ENCODE measurements at places on chromosomes 16 and 17.

DNA sequence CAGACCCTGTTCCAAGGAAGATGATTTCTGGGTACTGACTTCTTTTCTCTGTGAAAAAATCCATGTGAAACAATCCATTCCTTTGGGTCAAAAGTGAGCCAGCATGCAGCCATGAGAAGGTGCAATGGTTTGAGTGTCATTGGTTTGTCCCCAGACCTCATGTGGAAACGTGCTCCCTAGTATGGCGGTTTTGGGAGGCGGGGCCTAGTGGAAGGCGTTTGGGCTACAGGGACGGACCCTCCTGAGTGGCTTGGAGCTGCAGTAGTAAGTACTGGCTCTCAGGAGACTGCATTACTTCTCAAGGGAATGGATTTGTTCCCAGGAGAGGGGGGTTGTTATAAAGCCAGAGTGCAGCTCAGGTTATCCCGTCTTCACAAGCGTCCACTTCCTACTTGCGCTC is 19.4 kb downstream of the ELAC2 start:
- no peak for DNase-seq

DNA sequence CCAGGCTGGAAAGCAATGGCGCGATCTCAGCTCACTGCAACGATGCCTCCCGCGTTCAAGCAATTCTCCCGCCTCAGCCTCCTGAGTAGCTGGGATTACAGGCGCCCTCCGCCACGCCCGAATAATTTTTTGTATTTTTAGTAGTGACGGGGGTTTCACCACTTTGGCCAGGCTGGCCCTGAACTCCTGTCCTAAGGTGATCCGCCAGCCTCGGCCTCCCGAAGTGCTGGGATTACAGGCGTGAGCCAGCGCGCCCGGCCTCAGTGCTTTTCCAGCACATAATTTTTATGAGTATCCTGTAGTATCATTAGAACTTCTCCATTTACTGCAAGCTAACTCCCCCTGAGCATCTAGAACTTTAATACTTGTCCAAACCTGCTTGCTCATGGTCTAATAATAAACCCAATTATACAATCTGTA is 1.8 kb downstream of the UBE2G1 start:
- no peak for DNase-seq

DNA sequence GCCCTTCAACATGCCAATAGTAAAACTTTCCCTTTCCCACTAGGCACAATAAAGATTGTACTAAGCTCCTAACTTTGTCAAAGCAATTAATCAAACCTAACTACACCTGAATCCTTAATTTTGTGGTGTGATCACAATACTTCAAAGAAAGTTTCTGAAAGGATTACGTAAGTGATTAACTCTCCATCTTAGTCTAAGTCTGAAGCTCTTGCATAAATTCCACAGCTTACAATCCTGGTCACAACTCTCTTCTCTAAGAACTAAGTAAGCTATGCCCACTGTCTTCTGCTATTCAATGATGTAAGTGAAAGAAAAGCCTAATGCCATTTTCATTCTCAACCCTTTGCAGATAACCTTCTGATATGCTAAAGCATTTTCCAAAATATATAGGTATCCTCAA is 15.4 kb downstream of the SIAH1 start:
- no peak for DNase-seq

- DNase-seq = no peak
Measured at GRCh38 chr16:57669476-57670162, 1.5 kb downstream of the ADGRG3 start.

GRCh38 chr16:85477801-85478363 is 135.2 kb upstream of the GSE1 start:
- no peak for DNase-seq

DNA sequence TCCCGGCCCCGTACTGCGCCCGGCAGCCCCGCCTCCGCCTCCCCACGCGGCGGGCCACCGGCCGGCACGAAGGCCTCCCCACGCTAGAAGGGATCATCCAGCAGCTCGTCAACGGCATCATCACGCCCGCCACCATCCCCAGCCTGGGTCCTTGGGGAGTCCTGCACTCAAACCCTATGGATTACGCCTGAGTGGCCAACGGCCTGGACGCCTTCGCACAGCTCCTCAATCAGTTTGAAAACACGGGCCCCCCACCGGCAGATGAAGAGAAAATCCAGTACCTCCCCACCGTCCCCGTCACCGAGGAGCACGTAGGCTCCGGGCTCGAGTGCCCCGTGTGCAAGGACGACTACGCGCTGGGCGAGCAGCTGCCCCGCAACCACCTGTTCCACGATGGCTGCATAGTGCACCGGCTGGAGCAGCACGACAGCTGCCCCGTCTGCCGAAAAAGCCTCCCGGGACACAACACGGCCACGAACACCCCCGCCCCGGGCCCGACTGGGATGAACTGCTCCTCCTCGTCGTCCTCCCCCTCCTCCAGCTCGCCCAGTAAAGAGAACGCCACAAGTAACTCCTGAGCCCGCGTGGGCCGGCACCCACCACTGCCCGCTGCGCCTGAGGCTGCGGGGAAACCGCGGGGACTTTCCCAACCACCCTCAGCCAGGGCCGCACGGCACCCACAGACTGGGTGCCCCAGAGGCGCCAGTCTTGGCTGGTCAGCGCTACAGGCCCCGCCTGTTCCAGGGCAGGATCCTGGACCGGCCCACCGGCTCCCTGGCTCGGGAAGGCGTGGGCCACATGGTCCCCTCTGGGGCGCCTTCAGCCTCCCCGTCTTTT is 39.0 kb upstream of the AKAP1 start:
- DNase-seq = no peak

- no peak for DNase-seq
Measured at GRCh38 chr17:50056961-50057330, 1.0 kb downstream of the ITGA3 start.

- DNase-seq = no peak
Measured at GRCh38 chr17:81990836-81991683, 13.6 kb downstream of the ASPSCR1 start.

DNA sequence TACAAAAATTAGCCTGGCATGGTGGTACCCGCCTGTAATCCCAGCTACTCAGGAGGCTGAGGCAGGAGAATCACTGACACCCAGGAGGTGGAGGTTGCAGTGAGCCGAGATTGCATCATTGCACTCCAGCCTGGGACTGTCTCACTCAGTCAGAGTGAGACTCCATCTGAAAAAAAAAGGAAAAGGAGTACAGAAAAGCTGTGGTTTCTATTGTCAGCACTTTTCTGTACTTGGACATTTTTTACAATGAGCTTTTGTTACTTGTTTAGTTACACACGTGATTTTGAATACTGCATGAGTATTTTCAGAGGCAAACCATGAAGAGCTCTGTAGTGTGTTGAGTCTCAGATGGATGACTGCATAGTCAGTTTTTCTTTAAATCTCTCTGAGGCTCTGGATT is 26.3 kb downstream of the ZC3H18 start:
- no peak for DNase-seq

- no peak for DNase-seq
Measured at GRCh38 chr16:31253642-31254045, 6.1 kb upstream of the ITGAM start.

DNA sequence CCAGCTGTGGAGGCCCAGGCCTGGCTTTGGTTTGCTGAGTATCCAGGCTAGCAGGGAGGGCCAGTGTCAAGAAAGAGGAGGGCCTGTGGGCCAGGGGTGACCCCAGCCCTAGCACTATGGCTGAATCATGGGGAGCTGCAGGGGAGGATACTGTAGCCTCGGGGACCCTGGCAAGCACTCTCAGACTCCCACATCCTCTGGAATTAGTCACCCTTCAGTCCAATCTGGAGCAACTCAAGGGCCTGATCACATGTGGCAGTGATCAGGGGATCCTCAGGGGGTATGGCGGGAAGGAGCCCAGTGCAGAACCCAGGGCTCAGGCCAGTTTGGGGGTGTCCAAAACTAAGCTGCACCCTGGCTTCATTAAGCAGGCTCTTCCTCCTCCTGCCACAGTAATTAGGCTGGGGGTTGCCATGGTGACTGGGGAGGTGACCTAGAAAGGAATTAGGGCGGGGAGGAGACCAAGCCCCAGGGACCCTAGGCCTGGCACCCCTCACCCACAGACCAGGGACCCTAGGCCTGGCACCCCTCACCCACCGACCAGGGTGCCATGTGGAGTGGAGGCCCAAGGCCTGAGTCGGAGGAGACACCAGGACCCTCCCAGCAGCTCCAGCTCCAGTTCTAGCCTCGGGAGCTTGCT is 5.8 kb downstream of the NLGN2 start:
- no peak for DNase-seq

DNA sequence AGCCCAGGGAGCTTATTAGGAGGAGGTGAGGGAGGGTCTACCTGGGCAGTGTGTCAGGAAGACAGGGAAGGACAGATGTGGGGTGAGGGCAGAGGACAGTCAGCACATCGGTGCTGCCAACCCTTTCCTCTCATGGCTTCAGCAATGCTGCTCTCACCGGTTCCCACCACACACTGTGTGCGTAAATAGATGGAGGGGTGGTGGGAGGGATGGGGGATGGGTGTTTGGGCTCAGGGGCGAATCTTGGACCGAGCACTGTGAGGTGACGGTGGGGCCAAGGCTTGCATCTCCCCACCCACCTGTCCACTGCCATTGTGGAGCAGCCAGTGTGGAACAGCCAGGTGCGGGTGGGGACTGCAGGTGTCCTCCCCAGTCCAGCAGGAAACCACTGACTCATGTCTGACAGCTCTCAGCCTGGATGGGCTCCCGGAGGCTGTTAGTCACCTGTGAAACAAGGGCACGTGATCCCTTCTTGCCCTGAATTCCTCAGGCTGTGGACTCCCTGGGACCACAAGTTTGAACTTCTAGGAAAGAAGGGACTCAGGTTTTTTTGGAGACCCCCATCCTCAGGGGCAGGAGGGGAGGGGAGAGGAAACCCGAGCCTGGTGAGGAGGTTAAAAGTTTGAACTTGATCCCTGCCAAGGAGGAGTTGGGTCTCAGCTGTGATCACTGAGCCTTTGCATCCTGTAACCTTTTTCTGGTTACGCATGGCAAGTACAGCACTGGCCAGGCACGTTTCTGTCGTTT is 42.7 kb upstream of the SMPD3 start:
- DNase-seq = peak; percentile 72

DNA sequence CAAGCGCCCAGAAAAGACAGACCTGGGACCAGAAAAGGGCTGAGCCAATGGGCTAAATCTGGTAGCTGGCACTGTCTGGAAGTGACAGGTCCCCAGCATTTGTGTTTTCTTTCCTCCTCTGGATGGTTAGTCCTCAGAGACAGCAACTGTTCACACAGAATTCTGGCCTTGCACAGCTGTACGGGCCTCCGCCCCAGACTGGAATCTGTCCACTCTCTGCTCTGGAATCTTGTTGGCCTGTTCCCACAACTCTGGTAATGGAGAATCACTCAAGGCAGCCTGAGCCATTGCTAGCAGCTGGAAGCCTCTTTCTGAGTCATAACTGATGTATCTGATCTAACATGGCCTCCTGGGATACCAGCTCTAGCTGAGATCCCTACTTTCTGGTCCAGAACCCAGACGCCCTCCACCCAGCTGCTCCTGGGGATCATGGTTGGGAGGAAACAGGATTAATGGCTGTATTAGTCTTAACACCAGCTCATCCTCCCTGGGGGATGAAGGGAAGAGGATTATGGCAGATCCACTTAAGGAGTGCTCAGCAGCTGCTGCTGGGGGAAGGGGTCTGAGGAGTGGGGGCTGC is 9.1 kb downstream of the ZNF668 start:
- DNase-seq = no peak

DNA sequence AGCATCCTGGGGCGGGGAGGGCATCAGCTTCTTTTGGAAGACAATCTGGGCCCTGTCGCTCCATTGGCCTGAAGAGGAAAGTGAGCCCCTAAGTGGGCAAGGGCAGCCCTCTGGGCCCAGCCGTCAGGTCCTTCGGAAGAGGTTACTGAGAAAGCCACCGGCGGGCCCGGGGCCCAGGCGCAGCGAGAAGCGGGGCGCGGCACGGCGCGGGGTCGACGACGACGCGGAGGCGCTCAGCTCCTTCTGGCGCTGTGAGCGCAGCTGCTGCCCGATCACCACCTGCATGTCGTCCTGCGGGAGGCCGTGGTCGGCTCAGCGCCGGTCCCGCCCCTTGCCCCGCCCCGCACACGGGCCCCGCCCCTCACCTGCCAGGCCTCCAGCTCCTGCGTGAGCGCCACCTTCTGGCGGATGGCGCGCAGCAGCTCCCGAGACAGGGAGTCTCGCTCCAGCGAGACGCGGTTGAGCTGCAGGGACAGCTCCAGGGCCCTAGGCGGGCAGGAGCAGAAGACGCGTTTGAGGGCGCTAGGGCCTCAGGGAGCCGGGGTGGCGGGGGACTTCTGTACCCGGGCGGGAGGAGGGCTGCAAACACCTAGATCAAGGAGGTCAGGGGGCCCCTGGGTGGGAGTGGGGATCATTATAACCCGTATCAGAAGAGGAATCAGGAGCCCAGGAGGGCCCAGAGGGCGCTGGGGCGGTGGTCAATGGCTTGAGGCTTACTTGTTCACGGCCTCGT is 4.3 kb downstream of the THOC6 start:
- peak; percentile 87 for DNase-seq

DNA sequence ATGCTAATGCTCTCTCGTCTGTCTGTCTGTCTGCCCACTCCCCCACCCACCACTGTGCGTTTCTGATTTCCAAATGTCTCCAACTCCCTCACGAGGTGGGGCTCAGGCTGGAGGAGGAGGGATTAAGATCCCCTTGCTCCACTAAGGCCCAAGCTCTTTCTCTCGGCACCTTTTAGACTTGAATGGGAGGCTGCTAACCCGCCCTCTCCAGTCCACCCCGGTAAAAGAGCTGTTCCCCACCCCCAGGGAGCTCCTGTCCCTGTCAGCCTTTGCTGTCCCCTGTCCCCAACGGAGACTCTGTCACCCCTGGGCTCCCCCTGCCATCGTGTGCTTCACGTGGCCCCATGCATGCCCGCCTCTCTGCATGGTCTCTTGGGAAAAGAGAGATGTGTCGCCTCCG is 68.5 kb upstream of the PLCG2 start:
- DNase-seq = no peak

DNA sequence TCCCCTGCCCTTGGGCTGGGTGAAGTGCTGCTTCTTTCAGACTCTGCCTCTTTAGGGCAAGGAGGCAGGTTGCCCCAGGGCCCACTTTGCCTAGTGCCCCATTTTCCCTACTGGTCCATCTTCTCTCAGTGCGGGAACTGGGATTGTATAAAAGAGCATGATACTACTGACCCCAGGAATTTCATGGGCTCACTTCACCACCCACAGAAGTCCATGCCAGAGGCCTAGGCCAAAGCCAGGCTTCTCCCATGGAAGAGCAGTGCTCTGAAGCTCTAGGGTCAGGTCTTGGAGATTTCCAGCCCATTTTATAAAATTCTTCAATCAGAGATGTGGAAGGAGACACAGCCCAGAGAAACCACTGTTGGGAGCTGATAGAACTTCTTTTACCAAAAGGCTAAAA is 5.7 kb downstream of the CACNG1 start:
- no peak for DNase-seq

Measured in NCI-H2081 (cell line).